Aortic smooth muscle cell (primary cell): ENCODE measurements at places on chromosomes 6 and 20. TPM values are rescaled to one million over a fixed set of nuclear protein-coding genes. Genes with fewer than 3 reads are reported as not detected.

The BPIFB4 gene
- not detected in 2 replicates for total RNA-seq

The VWA7 gene
- total RNA-seq = 0.13 and 0.19 TPM in 2 replicates

The TMEM30A gene
- total RNA-seq = 169 and 178 TPM in 2 replicates

The CASS4 gene
- 0.13 TPM in 1 of 2 replicates, not detected in the other for total RNA-seq

The SOX18 gene
- total RNA-seq = 0.56 and 0.66 TPM in 2 replicates
